ENCODE measurements at places on chromosomes 16 and 17. TPM values are rescaled to one million over a fixed set of nuclear protein-coding genes. Genes with fewer than 3 reads are reported as not detected.

RAP1GAP2 gene
- total RNA-seq, result 0.42 TPM

GRCh38 chr17:58606934-58607333 lies 84.9 kb downstream of the TEX14 start:
- no peaks in the 10 kb centered on the region for H3K4me1 ChIP-seq
- no peak overlapping the region for H3K27ac ChIP-seq
- no peak for DNase-seq
- no peaks in the 10 kb centered on the region for H3K27me3 ChIP-seq

GRCh38 chr17:75487351-75488070 lies 27.8 kb downstream of the CASKIN2 start:
- peaks cover 84% of the 10 kb centered on the region for H3K4me1 ChIP-seq
- H3K27ac ChIP-seq, result peak overlapping the region; percentile 76
- H3K27me3 ChIP-seq, result no peaks in the 10 kb centered on the region
- DNase-seq, result peak; percentile 45
- no peaks in the 10 kb centered on the region for H3K36me3 ChIP-seq

TMEM107 gene
- 2.3 TPM for total RNA-seq

RND2 gene
- 0.04 TPM for total RNA-seq

DNA sequence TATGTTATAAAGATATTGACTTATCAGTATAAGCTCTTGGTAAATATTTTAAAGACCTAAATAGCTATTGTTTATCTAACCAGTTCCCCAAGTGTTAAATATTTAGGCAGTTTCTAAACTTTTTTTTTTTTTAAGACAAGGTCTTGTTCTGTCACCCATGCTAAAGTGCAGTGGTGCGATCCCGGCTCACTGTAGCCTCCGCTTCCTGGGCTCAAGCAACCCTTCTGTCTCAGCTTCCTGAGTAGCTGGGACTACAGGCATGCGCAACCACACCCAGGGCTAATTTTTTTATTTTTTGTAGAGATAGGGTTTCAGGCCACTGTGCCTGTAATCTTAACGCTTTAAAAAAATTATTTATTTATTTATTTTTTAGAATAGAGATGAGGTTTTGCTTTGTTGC lies 43.5 kb downstream of the SNX29 start:
- no peak overlapping the region for H3K27ac ChIP-seq
- H3K27me3 ChIP-seq, result no peaks in the 10 kb centered on the region
- no peak overlapping the region for H3K4me3 ChIP-seq
- DNase-seq, result no peak

All from psoas muscle (tissue), 8 donors.